ENCODE measurements at places on chromosomes 6 and 20. TPM values are rescaled to one million over a fixed set of nuclear protein-coding genes. Genes with fewer than 3 reads are reported as not detected.

The HTR1E gene
- total RNA-seq, result not detected

The IPCEF1 gene
- total RNA-seq, result 0.16 TPM

The IL17A gene
- not detected for total RNA-seq

The MEI4 gene
- not detected for total RNA-seq

The EDN3 gene
- 0.72 TPM for total RNA-seq

The CBLN4 gene
- total RNA-seq, result not detected

The HLA-DOB gene
- 0.19 TPM for total RNA-seq

The CCN6 gene
- total RNA-seq, result not detected

The PRPH2 gene
- not detected for total RNA-seq

The KIF25 gene
- total RNA-seq, result not detected

The KIF3B gene
- 24.4 TPM for total RNA-seq
